Effector CD4-positive, alpha-beta T cell (primary cell): ENCODE measurements at places on chromosomes 2 and 18.
A peak's percentile ranks its signal among the peaks of the same experiment; 100 is the strongest.

DNA sequence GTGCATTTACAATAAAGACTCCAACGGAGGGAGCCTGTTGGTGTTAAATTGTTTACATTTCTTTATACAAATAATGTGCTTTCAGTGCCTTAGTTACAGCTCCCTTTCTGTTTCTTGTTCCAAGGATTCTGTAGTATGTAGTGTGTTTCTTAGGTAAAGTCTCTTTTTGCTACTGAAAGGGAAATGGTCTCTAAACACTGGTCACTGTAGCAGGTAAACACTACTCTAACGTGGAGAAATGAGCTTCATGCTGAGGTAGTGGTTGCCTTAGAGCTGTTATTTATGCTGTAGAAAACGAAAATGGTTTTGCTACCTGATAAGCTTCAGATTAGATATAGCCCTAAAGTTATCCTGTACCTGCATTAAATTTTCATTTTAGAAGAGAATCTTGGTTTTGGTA is 163.6 kb downstream of the CAPN13 start:
- no peak for DNase-seq

DNA sequence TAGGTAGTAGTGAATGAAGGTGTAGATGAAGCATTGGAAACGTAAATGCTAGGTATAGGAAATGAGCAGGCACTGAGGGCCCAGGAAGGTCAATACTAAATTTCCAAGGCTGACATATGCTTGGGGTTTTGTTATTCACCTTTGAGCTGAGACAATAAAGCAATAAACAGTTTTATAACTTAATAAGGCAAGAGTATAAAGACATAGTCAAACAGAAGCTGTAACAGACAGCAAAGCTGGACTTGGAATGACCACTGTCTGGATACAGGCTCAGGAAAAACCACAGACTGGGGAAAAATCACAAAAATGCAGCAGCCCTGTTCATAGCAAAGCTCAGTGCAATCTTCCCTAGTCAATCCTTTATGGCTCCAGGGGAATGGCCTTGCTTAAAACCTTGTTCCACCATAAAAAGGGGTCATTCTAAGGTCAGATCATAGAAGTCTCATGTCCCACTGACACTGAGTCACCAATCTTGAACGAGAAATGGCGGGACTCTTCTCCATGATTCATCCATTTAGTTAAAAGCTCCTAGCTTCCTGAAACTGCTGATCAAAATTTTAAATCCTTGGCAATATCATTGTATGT is 493.3 kb downstream of the CMPK2 start:
- no peak for DNase-seq

DNA sequence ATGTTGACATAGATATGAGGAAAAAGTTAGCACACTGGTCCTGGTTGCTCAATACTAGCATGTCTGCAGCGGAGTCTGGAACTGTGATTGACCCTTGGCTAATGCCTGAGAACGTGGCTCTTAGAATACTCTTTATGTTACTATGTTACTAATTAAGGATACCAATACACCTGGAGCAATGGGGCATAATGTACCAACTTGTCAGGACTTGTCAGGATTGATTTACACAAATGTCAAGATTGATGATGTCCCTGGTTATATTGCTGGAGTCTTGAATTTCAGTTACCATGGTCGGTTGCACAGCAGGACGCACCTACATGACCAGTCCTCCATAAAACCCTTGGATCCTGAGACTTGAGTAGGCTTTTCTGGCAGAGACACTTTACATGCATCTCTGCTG is 810.9 kb downstream of the CPS1 start:
- no peak for DNase-seq

- DNase-seq, result no peak
Measured at GRCh38 chr2:75204833-75205232, 5.5 kb upstream of the TACR1 start.

- DNase-seq, result no peak
Measured at GRCh38 chr18:51028201-51028805, 1.7 kb upstream of the SMAD4 start.

DNA sequence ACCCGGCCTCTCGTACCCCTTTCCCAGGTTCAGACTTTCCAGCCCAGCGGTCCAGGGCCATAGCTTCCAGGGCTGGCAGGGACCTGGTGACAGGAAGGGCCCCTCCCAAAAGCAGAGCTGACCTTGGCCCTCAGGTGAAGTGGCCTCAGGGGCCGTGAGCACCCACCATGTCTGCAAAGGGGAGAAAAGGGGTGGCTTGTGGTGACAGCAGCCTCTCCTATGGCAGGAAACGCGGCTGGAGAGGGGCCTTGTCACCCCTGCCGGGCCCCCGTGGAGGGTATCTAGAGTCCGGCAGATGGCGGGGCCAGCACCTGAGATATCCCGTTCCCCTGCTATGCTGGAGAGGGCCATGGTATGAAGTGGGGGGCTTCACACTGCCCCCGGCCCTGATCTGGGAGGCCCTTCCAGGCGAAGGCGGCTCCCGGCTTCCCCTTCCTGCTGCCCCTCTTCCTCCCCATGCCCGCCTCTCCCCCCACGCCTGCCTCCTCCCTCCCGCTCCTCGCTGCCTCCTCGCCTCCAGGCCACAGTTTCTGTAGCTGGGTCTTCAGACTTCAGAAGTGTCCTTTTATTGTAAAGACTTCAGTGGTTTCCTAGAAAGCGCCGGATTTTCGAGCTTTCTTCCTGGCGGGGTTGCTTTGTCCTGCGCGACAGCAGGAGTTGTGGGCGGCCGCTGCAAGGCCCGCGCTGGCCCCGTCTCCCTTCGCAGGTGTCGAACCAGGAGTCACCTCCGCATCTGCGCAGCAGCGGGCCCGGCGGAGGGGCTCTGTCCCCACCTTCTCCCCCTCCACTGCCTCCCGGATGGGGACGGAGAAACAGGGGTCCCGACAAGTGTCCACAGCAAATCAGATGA is 240.5 kb upstream of the MYT1L start:
- DNase-seq, result no peak

- DNase-seq, result no peak
Measured at GRCh38 chr2:178870703-178871102, 63.5 kb upstream of the TTN start.

DNA sequence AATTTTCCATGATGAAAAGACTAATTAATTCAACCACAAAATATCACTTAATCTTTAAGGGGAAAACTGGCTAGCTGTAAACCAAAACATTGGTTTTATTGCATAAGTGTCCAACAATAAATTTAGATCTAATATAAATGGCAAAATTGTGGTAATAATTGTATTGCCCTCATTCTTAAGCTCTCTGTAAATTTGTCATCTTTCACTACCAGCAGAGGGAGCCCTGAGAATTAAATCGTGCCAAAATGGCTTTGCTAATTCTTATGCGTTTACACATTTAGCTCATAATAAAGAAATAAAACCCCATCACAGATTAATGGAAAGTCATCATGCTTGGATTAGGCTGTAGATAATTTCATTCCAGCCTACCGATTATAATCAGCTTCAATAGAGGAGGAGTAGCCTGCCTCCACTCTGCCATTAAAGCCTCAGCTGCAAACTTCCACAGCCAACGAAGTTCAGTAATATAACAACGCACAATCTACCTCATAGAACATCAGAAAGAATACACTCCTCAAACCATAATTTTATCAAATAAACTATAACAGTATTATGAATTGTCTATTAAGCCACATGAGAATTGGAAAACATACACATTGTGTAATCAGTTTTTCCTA is 70.0 kb upstream of the ATP5MC3 start:
- no peak for DNase-seq

DNA sequence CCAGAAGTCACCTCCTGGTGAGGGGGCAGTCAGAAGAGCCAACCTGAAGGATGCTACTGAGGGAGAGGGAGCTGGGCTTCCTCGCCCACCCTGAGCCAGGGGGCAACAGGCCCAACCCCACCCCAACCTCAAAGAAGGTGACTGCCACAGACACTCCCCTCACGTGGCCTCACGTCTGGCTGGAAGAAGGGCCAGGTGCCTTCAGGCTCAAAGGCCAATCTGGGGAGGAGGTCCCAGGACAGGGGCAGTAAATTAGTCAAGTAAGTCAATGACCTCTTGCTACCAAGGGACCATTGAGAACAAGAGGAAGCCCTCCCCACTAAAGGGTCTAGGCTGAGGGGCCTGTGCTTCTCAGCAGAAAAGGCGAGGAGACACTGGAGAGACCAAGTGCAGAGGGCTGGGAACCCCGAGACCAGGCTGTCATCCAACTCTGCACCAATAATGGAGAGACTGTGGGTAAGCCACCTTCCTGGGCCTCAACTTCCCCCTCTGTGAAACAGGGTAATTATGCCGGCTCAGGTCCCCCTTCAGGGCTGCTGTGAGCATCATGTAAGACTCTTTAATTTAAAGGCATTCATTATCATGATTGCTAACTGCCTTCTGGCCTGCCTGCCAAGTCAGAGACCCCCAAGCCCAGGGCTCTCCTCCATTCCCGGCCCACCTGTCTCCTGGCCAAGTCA is 20.2 kb upstream of the TNS1 start:
- DNase-seq, result no peak

DNA sequence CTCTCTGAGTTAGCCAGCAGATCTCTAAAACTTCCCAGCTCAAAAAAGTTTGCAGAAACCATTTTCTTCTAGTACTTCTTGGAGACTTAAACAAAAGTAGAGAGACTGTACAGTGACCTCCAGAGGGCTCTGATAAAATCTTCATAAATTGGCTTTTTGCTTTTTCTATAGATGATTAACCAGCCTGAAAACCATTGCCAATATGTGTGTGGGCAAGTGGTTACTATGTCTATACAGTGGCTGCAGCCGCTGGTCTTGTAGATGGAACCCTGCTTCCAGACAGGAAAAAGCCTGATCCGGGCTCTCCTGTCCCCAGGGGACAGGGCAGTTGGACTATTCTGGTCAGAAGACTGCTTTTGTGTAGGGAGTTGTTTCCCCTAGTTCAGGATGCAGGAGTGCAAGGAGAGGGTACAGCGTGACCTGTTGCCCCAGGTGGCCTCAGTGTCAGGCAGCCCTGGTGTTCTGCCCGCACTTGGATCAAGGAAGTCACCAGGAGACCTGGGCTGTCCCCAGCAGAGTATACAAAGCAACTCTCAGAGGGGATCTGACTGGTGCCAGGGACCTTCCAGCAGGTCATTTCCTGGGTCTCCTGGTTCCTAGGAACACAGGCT is 7.3 kb upstream of the PTPRM start:
- no peak for DNase-seq

DNA sequence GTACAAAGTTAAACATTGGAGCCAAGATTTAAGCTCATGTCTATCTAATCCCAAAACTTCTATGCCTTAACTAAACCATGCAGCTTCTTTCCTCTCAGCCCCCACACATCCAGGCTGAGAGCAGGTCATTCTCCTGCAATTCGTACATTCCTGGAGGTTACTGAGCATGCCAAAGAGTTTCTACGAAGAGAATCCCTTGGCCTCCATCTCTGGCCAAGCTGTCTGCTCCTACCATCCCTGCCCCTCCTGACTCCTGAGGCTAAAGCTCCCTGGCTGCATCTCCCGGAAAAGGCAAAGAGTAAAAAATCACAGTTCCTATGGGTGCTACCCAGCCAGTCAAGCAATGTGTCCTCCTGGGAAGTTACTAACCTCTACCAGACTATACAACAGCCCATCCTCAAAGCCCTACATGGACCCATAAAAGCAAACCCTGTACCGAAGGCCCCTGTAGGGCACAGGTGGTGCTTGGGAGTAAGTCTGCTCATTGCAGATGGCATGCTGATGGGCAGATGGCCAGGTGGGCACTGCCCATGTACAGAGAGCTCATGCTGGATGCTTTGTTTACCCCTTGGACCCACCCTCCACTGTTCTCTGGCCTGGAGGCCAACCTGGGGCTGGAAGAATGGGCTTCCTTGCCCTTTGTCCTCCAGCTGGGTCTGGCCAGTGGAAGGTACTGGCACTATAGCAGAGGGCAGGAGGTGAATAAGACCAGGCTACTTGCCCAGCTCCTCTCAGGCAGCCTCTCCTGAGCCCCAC is 99.5 kb downstream of the TTC32 start:
- no peak for DNase-seq

GRCh38 chr2:45825001-45825651 is 173.7 kb downstream of the PRKCE start:
- no peak for DNase-seq

DNA sequence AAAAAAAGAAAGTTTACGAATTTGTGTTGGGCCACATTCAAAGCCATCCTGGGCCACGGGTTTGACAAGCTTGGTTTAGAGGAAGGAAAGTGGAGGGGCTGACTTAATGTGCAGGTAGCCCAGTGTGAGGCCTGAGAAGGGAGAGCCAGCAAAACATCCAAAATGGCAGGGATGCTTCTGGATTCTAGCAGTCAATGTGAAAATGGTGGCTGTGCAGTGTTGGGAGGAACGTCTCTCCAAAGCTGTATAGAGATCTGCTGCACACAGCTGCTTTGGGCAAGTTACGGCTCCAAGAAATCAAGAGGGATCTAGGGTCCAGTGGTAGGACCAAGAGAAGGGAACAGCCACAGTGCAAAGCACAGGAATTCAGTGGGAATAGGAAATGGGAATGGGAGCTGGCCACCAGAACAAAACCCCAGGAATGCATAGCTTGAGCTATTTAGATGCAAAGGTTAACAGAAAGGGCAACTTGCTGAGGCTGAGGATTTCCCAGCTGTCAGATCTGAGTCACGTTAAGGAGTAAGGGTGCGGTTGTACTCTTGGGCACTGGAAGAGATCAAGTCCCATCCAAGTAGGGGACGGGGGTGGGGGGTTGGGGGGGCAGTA is 70.6 kb downstream of the B3GNT2 start:
- DNase-seq, result no peak

- peak; percentile 41 for DNase-seq
Measured at GRCh38 chr18:62717169-62717924, 2.0 kb downstream of the PHLPP1 start.

- peak; percentile 14 for DNase-seq
Measured at GRCh38 chr2:172437419-172438341, 10.3 kb downstream of the ITGA6 start.

DNA sequence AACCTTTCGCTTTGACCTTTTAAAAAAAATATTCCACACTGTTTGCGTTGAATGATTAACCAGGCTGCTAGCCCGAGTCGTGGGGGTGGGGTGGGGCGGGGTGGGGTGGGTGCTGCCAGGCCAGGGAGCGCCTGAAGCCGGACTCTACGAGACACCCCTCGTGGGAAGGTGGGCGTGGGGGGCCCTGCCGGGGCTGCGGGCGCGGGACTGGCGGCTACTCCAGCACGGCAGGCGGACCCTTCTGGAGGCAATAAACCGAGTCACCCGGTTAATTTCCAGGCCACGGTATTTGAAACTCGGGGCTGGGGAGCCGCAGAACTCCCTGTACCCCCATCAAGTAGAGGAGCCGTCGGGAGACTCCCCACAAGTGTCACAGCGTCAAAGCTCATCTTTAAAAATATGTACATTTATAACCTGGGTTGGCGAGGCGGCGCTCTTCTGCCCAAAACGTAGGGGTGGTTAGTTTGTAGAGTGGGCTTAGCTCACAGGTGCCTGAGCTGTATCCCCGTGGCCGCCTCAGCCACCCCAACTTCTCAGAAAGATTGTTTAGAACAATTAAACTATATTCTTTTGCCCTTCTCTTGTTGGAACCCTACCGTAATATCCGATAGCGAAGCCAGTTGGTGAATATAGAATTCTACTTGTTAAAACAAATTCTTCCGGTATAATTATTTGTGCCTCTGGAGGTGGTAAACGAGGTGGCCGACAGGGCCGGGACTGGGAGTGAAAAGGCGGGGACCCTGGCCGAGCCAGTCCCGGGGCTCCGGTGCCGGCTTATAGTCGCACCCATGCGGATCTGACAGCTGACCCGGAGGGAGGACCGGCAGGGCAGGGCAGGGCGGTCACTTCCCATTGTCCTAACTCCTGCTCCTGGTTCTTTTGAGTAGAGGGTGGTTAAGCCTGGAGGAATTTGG is 1.4 kb downstream of the B3GNT2 start:
- DNase-seq, result peak; percentile 31

- no peak for DNase-seq
Measured at GRCh38 chr2:13106302-13106701, 389.6 kb downstream of the TRIB2 start.
